ENCODE measurements at places on chromosomes 4 and X. TPM values are rescaled to one million over a fixed set of nuclear protein-coding genes. Genes with fewer than 3 reads are reported as not detected.

AFF2 gene
- 12.3 TPM for total RNA-seq

PCDH18 gene
- total RNA-seq, result 14.9 TPM

CFAP99 gene
- 1.4 TPM for total RNA-seq

STPG2 gene
- 0.48 TPM for total RNA-seq

GAGE13 gene
- total RNA-seq, result not detected

- no peaks in the 10 kb centered on the region for H3K27me3 ChIP-seq
- no peak overlapping the region for H3K27ac ChIP-seq
- no peaks in the 10 kb centered on the region for H3K4me1 ChIP-seq
- no peak overlapping the region for H3K4me3 ChIP-seq
- no peaks in the 10 kb centered on the region for H3K36me3 ChIP-seq
- DNase-seq, result no peak
These were observed 31.4 kb downstream of the PPP1R2C start for GRCh38 chrX:42746606-42747005.

DNA sequence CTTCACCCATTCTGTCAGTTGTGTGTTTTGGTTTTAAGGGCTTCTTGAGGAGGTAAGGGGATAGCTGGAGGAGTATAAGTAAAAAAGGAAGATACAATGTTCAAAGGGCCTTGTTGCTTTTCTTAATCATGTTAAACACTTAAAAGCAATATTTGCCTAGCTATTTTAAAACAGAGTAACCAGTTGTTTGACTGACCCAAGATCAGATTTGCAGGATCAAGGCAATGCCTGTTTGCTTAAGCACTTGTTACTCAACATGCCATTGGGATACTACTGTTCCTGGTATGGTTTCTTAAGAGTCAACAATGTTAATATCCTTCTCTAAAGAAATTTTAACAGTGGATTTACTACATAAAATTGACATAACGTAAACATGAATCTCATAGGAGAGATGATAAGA lies 2.6 kb downstream of the DCLK2 start:
- H3K4me3 ChIP-seq, result no peak overlapping the region
- peaks cover 4% of the 10 kb centered on the region for H3K4me1 ChIP-seq
- H3K27ac ChIP-seq, result no peak overlapping the region

GRCh38 chr4:106450249-106450648 lies 81.7 kb upstream of the GIMD1 start:
- H3K36me3 ChIP-seq, result no peaks in the 10 kb centered on the region
- H3K4me1 ChIP-seq, result no peaks in the 10 kb centered on the region
- no peaks in the 10 kb centered on the region for H3K27me3 ChIP-seq
- H3K4me3 ChIP-seq, result no peak overlapping the region
- no peak for DNase-seq

- no peaks in the 10 kb centered on the region for H3K4me1 ChIP-seq
- no peak for DNase-seq
- no peaks in the 10 kb centered on the region for H3K27me3 ChIP-seq
- H3K36me3 ChIP-seq, result no peaks in the 10 kb centered on the region
- H3K4me3 ChIP-seq, result no peak overlapping the region
These were observed 9.9 kb upstream of the SPATA4 start for GRCh38 chr4:176205299-176205698.

DNA sequence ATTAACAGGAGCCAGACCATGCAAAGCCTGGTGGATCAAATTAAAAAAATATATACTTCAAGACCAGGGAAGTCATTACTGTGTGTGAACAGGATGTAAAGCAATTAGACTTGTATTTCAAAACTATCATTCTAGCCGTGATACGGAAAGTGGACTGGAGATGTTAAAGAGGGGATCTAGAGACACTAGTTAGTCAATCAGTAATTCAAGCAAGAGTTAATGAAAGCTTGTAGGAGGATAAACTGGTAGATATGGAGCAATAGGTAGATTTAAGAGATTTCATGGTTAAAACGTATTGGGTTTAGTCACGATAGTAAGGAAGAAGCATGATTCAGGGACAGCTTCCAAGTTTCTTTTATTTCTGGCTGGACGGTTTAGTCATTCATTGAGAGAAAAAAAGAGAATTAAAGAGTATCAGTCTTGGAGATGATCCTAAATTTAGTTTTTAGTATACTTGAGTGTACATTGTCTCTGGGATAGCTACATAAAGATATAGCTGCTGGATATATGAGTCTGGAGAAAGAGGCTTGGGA lies 3.9 kb downstream of the MAD2L1 start:
- no peak for DNase-seq
- no peak overlapping the region for H3K27ac ChIP-seq
- no peak overlapping the region for H3K4me3 ChIP-seq

SLC26A1 gene
- total RNA-seq, result 0.22 TPM

ANAPC10 gene
- 27.8 TPM for total RNA-seq

HAND2 gene
- 12.9 TPM for total RNA-seq

GRCh38 chrX:25028726-25029125 lies 13.0 kb upstream of the ARX start:
- H3K27ac ChIP-seq, result no peak overlapping the region
- no peak for DNase-seq
- no peak overlapping the region for H3K4me3 ChIP-seq
- no peaks in the 10 kb centered on the region for H3K36me3 ChIP-seq
- H3K27me3 ChIP-seq, result no peaks in the 10 kb centered on the region

GRCh38 chrX:135327299-135327698 lies 18.0 kb downstream of the ETDC start:
- no peaks in the 10 kb centered on the region for H3K36me3 ChIP-seq
- no peaks in the 10 kb centered on the region for H3K27me3 ChIP-seq
- no peak overlapping the region for H3K27ac ChIP-seq
- H3K4me1 ChIP-seq, result no peaks in the 10 kb centered on the region

WWC2 gene
- total RNA-seq, result 37.0 TPM

GRCh38 chr4:143397887-143398286 lies 61.2 kb downstream of the GAB1 start:
- no peak for DNase-seq
- no peak overlapping the region for H3K4me3 ChIP-seq
- no peak overlapping the region for H3K27ac ChIP-seq
- H3K36me3 ChIP-seq, result no peaks in the 10 kb centered on the region

VCX3A gene
- total RNA-seq, result not detected

- no peak for DNase-seq
- H3K36me3 ChIP-seq, result no peaks in the 10 kb centered on the region
- H3K4me3 ChIP-seq, result no peak overlapping the region
- no peaks in the 10 kb centered on the region for H3K27me3 ChIP-seq
- H3K4me1 ChIP-seq, result no peaks in the 10 kb centered on the region
These were observed 208.9 kb downstream of the ADAMTS3 start for GRCh38 chr4:72360075-72360474.

DNA sequence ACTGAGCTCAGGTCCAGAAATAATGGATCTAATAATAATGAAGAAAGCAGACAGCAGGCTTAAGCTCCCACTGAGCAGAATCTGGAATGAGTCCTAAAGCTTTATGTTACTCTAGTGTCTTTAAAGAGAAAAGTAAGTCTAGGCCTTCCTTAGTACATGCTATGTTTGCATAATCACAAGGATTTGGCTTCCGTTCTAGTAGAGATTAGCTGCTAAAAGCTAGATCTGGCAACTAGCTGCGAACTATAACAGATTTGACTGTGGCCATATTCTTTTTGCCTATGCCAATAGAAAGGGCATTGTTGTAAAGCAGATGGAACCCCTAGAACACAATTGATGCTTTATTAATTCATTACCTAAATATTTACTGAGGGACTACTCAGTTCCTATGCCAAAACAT lies 19.0 kb downstream of the COX7B2 start:
- no peak overlapping the region for H3K27ac ChIP-seq
- DNase-seq, result no peak
- H3K4me3 ChIP-seq, result no peak overlapping the region
- no peaks in the 10 kb centered on the region for H3K36me3 ChIP-seq

GRCh38 chrX:48474127-48474526 lies 1.9 kb upstream of the FTSJ1 start:
- no peaks in the 10 kb centered on the region for H3K27me3 ChIP-seq
- H3K4me1 ChIP-seq, result no peaks in the 10 kb centered on the region
- H3K4me3 ChIP-seq, result no peak overlapping the region
- no peaks in the 10 kb centered on the region for H3K36me3 ChIP-seq
- DNase-seq, result no peak

GRCh38 chrX:118751950-118752783 lies 24.8 kb downstream of the IL13RA1 start:
- H3K27me3 ChIP-seq, result no peaks in the 10 kb centered on the region
- no peaks in the 10 kb centered on the region for H3K4me1 ChIP-seq
- DNase-seq, result no peak
- no peak overlapping the region for H3K4me3 ChIP-seq
- H3K36me3 ChIP-seq, result no peaks in the 10 kb centered on the region
- H3K27ac ChIP-seq, result no peak overlapping the region

- DNase-seq, result no peak
- no peaks in the 10 kb centered on the region for H3K36me3 ChIP-seq
- H3K4me1 ChIP-seq, result no peaks in the 10 kb centered on the region
- H3K4me3 ChIP-seq, result no peak overlapping the region
These were observed 98.0 kb downstream of the AMMECR1 start for GRCh38 chrX:110219920-110220319.

All from ovary (tissue), 10 donors.